Chondrocyte (in vitro differentiated cells): ENCODE measurements at places on chromosomes 2 and 18. TPM values are rescaled to one million over a fixed set of nuclear protein-coding genes. Genes with fewer than 3 reads are reported as not detected.
A peak's percentile ranks its signal among the peaks of the same experiment; 100 is the strongest.

GRCh38 chr18:48796491-48797205 lies 154.1 kb downstream of the SMAD7 start:
- peak; percentile 40 for DNase-seq

DNA sequence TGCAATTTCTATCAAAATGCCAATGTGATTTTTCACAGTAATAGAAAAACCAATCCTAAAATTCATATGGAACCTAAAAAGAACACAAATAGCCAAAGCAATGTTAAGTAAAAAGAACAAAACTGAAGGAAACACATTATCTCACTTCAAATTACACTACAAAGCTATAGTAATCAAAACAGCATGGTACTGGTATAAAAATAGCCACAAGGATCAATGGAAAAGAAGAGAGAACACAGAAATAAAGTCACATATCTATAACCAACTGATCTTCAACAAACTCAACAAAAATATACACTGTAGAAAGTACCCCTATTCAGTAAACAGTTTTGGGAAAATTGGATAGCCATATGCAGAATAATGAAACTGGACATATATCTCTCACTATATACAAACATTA lies 252.2 kb upstream of the CYP26B1 start:
- no peak for DNase-seq

DNA sequence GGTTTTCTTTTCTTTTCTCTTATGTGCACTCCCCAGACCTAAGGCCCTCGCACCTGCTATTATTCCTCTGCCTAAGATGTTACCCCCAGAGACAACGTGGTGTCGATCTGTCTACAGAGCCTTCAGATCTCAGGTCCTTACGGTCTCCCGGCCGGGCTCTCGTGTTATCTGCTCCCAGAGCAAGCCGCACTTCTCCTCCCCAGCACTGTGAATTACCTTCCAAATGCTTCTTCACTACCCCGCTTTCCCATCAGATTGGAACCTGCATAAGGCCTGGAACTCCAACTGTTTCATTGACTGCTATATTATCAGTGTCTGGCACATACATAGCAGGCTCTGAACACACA lies 71.2 kb upstream of the ODC1 start:
- DNase-seq = no peak

- DNase-seq = no peak
These were observed 46.9 kb downstream of the NGEF start for GRCh38 chr2:232966122-232966521.

- DNase-seq = no peak
These were observed 262.0 kb upstream of the RASGRP3 start for GRCh38 chr2:33214436-33214835.

DNA sequence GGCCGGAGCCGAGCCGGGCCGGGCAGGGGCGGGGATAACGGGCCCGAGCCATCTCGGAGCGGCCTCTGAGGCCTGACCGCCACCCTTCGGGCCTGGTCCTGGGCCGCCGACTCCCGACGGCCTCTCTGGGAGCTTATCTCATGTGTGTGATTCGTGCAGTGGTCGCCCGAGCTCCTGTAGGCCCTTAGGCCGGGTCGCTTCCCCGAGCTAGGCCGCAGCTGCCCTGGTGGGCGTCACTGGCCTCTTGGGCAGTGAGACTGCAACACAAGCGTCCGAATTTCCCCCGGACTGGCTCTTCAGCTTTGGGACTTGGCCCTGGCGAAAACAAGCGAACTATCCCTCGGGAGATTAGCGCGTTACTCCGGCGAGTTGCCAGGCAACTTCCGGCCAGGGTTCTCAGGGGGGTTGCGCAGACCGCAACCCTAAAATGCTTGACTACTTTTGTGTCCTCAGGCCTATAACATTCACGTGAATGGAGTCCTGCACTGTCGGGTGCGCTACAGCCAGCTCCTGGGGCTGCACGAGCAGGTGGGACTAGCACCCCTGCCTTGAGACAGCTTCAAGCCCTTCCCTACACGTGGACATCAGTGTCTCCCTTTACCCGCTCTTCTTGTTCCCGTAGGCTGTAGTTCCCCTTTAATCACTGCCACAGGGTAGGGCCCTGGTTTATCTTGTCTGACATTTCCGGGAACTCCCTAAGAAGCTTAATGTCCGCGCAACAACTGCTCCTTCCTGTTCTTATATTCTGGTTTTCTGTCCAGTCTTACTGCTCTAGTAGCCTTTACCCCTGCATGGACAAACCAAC lies 602 bp downstream of the SNX17 start:
- no peak for DNase-seq

GRCh38 chr2:8496079-8496478 lies 185.8 kb upstream of the ID2 start:
- DNase-seq = peak; percentile 43

DNA sequence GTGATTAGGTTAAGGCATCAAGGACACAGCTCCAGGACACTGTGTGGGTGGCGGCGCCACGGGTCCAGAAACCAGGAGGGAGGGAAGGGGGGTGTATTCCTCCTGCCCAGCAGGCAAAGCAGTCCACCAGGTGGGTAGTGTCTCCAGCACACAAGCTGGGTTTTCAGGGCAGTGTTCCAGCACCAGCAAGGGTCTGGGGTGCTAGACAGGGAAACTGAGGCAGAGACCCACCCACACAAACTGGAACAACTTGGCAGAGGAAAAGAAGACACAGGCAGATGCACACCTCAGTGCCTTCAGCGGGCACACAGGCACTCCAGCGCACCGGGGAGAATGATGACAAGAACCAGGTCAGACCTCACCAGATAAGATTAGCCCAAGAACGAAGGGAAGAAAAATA lies 28.4 kb upstream of the GNAL start:
- no peak for DNase-seq

- DNase-seq = no peak
These were observed 259.7 kb upstream of the STON1 start for GRCh38 chr2:48270209-48270608.

GRCh38 chr2:63422556-63422955 lies 165.7 kb downstream of the WDPCP start:
- no peak for DNase-seq

- DNase-seq = no peak
These were observed 1209.3 kb upstream of the FAM98A start for GRCh38 chr2:34808426-34808825.

DNA sequence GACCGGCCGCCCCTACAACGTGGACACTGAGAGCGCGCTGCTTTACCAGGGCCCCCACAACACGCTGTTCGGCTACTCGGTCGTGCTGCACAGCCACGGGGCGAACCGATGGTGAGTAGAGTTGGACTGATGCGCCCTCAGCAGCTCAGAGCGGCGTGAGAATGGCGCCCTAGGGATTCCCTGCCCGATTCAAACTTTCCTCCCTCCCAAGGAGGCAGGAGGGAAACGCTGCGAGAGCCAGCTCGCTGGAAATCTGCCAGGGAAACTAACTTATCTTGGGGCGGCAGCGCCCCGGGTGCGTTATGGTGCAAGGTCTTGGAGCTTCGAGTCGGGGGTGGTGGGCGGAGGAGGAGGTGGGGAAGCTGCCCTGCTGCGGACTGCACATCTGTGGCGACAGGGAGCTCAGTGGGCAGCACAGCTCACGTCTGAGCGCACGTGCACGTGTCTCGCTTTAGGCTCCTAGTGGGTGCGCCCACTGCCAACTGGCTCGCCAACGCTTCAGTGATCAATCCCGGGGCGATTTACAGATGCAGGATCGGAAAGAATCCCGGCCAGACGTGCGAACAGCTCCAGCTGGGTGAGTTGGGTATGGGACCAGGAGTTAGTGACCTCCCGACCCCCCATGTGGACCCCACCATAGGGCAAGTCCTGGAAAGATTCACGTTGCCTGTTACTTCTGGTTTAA lies 697 bp downstream of the ITGA4 start:
- peak; percentile 80 for DNase-seq

DNA sequence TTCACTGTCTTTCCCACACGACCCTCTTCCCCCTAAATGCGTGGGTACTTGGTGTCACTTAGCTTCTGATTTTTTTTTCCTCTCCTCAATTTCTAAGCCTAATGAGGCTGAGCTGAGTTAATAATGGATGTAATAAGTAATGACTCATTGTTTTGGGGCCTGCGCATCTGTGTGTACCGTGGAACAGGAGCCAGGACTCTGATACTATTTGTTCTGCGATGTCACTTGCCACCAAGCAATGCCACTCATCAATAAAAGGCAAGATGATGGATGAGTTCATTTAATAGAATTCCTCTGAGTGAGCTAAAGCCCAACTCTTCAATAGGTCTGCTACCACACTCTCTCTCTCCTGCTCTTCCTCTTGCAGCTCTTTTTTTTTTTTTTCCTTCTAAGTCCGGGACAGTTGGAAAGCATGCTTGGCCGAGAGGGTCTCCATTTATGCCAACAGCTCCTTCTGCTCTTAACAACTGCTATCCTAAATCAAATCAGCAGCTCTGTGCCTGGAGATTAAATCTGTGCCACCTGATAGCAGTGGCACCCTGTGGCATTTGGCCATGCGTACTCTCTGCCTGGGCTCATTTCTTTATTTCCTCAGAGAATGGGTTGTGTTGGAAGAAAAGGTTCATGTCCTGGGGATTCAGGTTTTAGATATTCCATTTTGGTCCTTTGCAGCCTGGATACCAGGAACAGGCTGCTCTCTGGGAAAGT lies 1284.2 kb upstream of the PIK3C3 start:
- DNase-seq = no peak

HOXD13 gene
- total RNA-seq = not detected in 3 replicates

IMMT gene
- total RNA-seq = 62.3 to 75.0 TPM (median 70.1 TPM) in 3 replicates

LRP2 gene
- total RNA-seq = not detected in 3 replicates

NEB gene
- total RNA-seq = 1.0 to 2.2 TPM (median 2.2 TPM) in 3 replicates

DSEL gene
- 49.3 to 86.6 TPM (median 49.8 TPM) in 3 replicates for total RNA-seq

C2orf66 gene
- 0.89 TPM in 1 of 3 replicates, not detected in the others for total RNA-seq

HES6 gene
- 16.2 to 33.3 TPM (median 16.5 TPM) in 3 replicates for total RNA-seq
